Esophagus squamous epithelium (tissue), 5 donors: ENCODE measurements at places on chromosomes 13 and 19. TPM values are rescaled to one million over a fixed set of nuclear protein-coding genes. Genes with fewer than 3 reads are reported as not detected.

The PODNL1 gene
- 3.4 TPM for total RNA-seq

- DNase-seq, result no peak
Measured at GRCh38 chr19:532561-533363, 1.2 kb downstream of the CDC34 start.

The ZNF723 gene
- total RNA-seq, result not detected

GRCh38 chr19:48466561-48467325 is 2.4 kb upstream of the CYTH2 start:
- DNase-seq, result no peak

The NLRP5 gene
- not detected for total RNA-seq

DNA sequence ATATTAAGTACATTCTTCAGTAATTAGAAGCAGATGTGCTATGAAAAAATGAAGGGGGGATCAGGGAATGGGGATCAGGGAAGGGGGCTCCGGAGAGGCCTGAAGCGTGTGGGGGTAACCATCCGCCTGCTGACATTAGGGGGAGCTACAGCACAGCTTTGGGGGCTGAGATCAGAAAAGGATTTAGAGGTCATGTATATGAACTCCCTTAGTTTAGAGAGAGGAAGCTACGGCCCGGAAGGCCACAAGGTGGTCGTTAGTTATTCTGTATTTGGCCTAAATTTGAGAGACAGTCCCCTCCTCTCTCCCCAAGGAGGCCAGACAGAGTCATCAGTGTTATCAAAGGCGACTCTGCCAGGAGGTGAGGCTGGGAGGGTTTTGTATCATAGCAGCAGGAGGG is 99.0 kb downstream of the TM9SF2 start:
- no peak for DNase-seq

GRCh38 chr13:22162889-22163288 is 492.0 kb downstream of the FGF9 start:
- DNase-seq, result no peak

- no peak for DNase-seq
Measured at GRCh38 chr19:3807131-3807480, 20.9 kb upstream of the MATK start.
